ENCODE measurements at places on chromosomes 6 and 20. TPM values are rescaled to one million over a fixed set of nuclear protein-coding genes. Genes with fewer than 3 reads are reported as not detected.

GRCh38 chr6:129766959-129767728 lies 57.2 kb upstream of the ARHGAP18 start:
- peak; percentile 92 for ATAC-seq

GRCh38 chr6:81762132-81762531 lies 9.7 kb upstream of the TENT5A start:
- ATAC-seq = no peak

GRCh38 chr6:52297433-52297832 lies 12.9 kb upstream of the MCM3 start:
- no peak for ATAC-seq

- ATAC-seq = no peak
These were observed 971.3 kb upstream of the DEFB115 start for GRCh38 chr20:30286157-30286556.

DNA sequence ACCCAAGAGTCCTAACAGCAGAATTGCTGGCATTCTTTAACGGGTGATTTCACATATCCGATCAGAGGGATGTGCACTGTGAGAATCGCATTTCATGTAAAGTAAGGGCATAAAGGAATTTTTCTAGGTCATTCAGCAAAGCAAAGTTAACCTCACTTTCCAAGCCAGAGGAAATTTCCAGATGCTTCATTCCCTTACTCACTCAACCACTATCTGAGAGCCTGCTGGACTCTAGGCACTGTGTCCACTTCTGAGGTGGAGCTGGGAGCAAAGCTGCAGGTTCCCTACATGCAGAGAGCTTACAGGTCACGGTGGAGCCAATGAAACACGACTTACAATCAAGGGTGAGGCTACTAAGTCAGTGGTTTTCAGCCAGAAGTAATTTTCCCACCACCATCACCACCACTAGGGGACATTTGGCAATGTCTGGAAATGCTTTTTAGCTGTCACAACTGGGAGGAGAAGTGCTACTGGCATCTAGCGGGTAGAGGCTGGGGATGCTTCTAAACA lies 34.5 kb upstream of the TSHZ2 start:
- no peak for ATAC-seq

DNA sequence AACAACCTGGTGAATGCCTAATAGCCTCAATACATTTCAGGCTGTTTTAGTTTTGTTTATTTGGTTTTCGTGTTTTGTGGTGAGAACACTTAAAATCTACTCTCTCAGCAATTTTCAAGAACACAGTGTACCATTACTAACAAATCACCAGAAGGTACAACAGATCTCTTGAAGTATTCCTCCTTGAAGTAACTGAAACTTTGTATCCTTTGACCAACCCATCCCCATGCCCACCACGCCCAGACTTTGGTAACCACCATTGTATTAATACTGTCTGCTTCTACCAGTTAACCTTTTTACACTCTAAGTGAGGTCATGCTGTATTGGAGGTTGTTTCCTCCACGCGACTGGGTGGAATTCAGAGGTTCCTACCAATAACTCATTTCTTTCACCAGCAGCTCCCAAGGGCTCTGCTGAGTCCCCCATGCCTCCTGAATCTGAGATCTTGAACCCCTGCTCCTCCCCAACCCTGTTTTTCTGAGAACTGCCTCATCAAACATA lies 5.7 kb upstream of the TRIM40 start:
- no peak for ATAC-seq

DNA sequence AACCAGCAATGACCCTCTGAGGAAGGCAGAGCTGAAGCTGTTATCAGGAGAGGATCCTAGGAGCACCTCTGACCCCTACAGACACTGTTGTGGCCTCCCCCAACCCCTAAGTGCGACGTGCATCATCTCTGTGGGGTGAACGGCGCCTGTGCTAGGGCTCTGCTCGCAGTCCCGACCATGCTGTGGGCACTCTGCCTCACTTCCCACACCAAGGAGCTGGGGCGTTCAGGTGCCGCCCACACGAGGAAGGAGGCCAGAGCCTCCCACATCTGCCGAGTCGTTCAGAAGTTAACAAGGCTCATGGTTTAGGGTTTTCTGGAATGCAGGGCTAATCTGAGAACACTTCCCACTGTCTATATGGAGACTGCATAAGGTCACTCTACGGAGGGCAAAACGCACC lies 62.1 kb downstream of the GINS1 start:
- no peak for ATAC-seq

The SPAG4 gene
- 0.36 TPM for total RNA-seq

The BTNL2 gene
- not detected for total RNA-seq

The CCN6 gene
- total RNA-seq = 0.60 TPM

The RAET1L gene
- total RNA-seq = not detected

The SLC13A3 gene
- 4.5 TPM for total RNA-seq

The SRSF12 gene
- total RNA-seq = 1.7 TPM

The EFCAB8 gene
- 0.73 TPM for total RNA-seq

All from motor neuron (in vitro differentiated cells).